ENCODE measurements at places on chromosomes 16 and 17. TPM values are rescaled to one million over a fixed set of nuclear protein-coding genes. Genes with fewer than 3 reads are reported as not detected.

DNA sequence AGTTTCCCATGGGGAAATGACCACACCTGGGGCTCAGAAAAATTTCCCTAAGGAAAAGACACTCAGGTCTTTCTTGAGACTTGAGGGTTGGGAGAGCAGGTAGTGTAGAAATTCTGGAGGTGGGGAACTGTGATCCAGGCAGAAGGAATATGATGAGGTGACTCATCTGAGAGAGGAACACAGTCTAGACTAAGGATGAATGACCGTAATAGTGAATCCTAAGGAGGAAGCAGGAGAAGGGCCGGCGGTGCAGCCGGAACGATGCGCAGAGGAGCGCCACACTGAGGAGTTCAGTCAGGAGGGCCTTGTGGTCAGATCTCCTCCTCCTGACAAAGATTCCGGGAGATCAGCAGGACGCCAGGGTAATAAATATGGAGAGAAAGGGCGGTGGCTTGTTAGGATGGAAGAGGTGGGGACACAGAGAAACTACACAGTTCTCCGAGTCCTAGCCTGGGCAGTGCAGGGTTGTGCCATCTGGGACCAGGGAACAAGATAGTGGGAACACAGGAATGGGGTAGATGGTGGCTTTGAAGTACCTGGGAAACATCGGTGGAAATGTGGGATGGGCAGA lies 135.6 kb downstream of the PARN start:
- H3K27me3 ChIP-seq: no peaks in the 10 kb centered on the region
- no peak for DNase-seq
- H3K4me1 ChIP-seq: no peaks in the 10 kb centered on the region
- no peak overlapping the region for H3K4me3 ChIP-seq
- no peak overlapping the region for H3K27ac ChIP-seq
- H3K36me3 ChIP-seq: no peaks in the 10 kb centered on the region

DNA sequence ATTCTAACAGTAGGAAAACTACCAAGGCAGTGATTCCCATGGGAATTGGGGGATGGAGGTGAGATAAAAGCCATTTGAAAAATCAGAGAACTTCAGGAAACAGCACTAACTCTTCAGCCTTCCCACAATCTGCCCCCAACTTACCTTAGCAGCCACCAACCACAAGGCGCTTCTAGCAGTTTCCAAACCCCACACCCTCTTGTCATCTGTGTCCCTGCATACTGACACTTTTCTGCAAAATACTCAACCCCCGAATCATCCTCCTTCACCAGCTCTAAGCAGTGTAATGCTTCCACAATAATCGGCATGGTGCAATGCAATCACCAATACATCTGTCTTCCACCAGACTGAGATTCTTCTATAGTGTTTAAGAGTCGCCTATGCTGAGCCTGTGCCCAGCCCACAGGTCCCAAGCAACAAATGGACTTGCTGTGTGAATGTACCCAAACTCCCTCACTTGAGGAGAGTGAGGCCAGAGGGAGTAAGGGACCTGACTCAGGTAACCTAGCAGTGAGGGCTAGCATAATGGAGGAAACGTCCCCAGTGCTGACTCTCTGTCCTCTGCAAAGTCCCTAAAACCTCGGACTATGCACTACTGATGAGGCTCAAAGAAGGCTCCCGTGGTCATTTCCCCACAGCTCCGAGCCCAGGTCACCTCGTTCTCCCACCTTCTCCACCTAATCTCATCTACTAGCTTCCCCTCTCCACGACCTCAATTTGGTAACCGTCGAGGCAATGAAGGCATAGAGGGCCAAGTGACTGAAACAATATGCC lies 943 bp downstream of the DYNC1LI2 start:
- peaks cover 16% of the 10 kb centered on the region for H3K4me1 ChIP-seq
- peaks cover 20% of the 10 kb centered on the region for H3K36me3 ChIP-seq
- H3K4me3 ChIP-seq: peak overlapping the region; percentile 86
- no peaks in the 10 kb centered on the region for H3K27me3 ChIP-seq
- H3K27ac ChIP-seq: peak overlapping the region; percentile 75

DNA sequence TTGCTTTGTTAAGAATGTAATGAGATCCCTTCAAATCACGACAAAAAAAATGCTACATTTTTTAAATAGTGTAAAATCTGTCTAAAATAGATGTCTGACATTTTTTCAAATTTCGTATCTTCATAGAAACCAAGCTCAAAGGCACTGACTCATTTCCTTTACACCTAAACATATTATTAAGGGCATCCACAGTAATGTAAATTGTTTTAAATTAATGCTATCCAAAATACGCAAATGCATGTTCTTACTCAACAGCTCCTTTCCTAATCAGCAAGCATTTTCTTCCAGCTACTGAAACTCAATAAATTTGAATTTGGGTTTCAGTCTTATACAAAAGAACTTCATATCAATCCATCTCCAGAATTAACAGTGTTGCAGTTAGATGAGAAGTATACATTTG lies 4.3 kb downstream of the C16orf87 start:
- H3K27ac ChIP-seq: no peak overlapping the region
- H3K36me3 ChIP-seq: peaks cover 8% of the 10 kb centered on the region
- H3K27me3 ChIP-seq: no peaks in the 10 kb centered on the region
- H3K4me3 ChIP-seq: no peak overlapping the region

GRCh38 chr17:44967907-44968224 lies 237 bp downstream of the C1QL1 start:
- H3K4me1 ChIP-seq: peaks cover 12% of the 10 kb centered on the region
- no peak overlapping the region for H3K4me3 ChIP-seq
- H3K27me3 ChIP-seq: peaks cover 24% of the 10 kb centered on the region
- DNase-seq: no peak
- H3K36me3 ChIP-seq: no peaks in the 10 kb centered on the region

GRCh38 chr16:74667255-74667700 lies 601 bp upstream of the RFWD3 start:
- H3K4me1 ChIP-seq: 0 out of 2 replicates have a peak, but pooled peaks cover 4% of the 10 kb centered on the region
- peak overlapping the region; percentile 13 for H3K27ac ChIP-seq
- peak overlapping the region; percentile 84 for H3K4me3 ChIP-seq

- DNase-seq: no peak
- H3K4me3 ChIP-seq: no peak overlapping the region
- H3K27me3 ChIP-seq: no peaks in the 10 kb centered on the region
- no peaks in the 10 kb centered on the region for H3K36me3 ChIP-seq
These were observed 6.3 kb upstream of the MAPK7 start for GRCh38 chr17:19372011-19372370.

GRCh38 chr16:64499211-64499610 lies 622.7 kb downstream of the CDH11 start:
- DNase-seq: no peak
- H3K36me3 ChIP-seq: no peaks in the 10 kb centered on the region
- no peak overlapping the region for H3K27ac ChIP-seq
- no peaks in the 10 kb centered on the region for H3K27me3 ChIP-seq

DNA sequence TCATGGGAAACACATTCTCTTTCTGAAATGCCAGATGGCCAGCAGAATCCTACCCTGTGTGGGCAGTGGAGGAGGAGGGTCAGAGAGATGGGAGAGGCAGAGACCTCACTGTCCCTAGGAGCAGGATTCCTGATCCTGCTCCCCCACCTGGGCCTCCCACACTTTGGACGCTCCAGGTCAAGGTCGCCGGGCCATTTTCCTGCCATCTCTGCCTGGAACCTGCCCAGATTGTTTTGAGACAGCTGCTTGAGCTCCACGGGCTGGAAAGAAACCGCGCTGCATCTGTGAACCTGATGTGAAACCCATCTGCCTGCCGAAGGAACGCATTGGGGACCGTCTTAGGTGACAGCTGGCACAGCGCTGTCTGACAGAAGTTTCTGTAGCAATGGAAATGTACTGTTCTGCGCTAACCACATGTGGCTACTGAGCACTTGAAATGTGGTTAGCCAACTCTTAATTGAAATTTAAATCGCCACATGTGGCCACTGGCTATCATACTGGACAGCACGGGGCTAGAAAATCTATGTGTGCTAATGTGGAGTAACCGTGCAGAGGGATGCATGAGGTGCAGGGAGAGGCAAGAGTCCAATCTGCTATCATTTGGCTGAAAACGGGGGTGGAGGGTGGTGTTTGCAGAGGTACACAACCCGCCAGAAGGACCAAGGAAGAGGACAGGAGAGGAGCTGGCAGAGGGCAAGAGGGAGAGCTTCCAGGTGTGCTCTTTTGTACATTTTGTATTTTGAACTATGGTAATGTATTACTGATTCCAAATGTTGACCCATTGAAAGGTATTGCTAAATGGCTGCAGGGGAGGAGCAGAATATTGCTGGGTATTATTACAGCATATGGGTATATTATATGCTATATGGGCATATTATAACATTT lies 15.4 kb upstream of the NUBP1 start:
- DNase-seq: no peak
- H3K36me3 ChIP-seq: no peaks in the 10 kb centered on the region
- H3K27me3 ChIP-seq: no peaks in the 10 kb centered on the region
- no peak overlapping the region for H3K4me3 ChIP-seq

GRCh38 chr17:491086-492021 lies 138.7 kb upstream of the RPH3AL start:
- peak overlapping the region; percentile 76 for H3K4me3 ChIP-seq
- H3K27me3 ChIP-seq: no peaks in the 10 kb centered on the region
- no peaks in the 10 kb centered on the region for H3K36me3 ChIP-seq

DNA sequence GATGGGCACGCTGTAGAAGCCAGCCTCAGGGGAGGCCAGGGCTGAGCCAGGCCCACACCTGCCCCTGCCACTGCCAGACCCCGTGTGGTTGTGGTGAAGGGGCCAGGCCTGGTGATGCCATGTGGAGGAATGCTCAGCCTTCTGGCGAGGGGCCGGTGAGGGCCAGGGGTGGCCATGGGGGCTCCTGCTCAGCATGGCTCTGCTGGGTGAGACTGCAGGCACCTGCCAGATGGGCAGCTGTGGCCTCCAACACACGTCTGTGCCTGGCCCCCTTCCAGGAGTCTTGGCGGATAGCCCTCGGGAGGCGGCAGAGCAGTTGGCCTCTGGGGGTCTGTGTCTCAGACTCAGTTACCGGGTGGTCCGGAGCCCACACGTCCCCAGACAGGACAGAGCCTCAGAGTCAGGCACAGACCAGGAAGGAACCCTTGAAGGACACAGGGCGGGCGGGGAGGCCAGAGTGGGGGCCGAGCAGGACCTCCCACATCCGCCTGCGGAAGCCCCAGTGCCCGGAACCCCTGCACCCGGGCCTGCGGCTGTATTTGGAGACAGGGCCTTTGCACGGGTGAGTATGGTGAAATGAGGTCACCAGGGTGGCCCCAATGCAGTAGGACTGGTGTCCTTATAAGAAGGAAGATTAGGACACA lies 22.5 kb upstream of the CHMP6 start:
- DNase-seq: no peak
- no peak overlapping the region for H3K27ac ChIP-seq
- no peaks in the 10 kb centered on the region for H3K36me3 ChIP-seq

GRCh38 chr16:58009856-58010416 lies 8.7 kb downstream of the USB1 start:
- H3K4me3 ChIP-seq: no peak overlapping the region
- DNase-seq: no peak
- 0 out of 2 replicates have a peak, but pooled peaks cover 8% of the 10 kb centered on the region for H3K4me1 ChIP-seq
- H3K27ac ChIP-seq: no peak overlapping the region

DNA sequence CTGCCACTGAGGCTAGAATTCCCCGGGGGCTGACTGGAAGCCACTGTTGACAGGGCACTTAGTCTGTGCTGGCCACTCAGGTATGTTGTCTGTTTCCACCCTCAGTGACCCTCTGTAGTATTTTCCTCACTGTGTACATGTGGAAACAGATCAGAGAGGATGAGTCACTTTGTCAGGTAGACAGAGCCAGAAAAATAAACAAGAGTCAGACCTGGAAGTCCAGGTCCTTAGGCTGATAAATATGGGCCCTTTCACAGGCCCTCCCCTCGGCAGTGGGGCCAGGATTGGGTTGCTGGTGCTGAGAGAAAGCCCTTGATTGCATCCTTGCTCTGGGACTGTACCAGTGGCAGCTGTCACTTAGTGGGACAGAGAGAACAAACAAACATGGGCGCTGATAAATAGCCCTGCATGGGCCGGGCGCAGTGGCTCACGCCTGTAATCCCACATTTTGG lies 21.3 kb downstream of the PGS1 start:
- H3K4me3 ChIP-seq: no peak overlapping the region
- no peak for DNase-seq
- H3K36me3 ChIP-seq: peaks cover 19% of the 10 kb centered on the region

GRCh38 chr17:28746611-28747050 lies 2.8 kb downstream of the TRAF4 start:
- peaks cover under 1% of the 10 kb centered on the region for H3K36me3 ChIP-seq
- no peak overlapping the region for H3K4me3 ChIP-seq
- peaks cover 21% of the 10 kb centered on the region for H3K4me1 ChIP-seq
- DNase-seq: no peak
- H3K27ac ChIP-seq: no peak overlapping the region

DNA sequence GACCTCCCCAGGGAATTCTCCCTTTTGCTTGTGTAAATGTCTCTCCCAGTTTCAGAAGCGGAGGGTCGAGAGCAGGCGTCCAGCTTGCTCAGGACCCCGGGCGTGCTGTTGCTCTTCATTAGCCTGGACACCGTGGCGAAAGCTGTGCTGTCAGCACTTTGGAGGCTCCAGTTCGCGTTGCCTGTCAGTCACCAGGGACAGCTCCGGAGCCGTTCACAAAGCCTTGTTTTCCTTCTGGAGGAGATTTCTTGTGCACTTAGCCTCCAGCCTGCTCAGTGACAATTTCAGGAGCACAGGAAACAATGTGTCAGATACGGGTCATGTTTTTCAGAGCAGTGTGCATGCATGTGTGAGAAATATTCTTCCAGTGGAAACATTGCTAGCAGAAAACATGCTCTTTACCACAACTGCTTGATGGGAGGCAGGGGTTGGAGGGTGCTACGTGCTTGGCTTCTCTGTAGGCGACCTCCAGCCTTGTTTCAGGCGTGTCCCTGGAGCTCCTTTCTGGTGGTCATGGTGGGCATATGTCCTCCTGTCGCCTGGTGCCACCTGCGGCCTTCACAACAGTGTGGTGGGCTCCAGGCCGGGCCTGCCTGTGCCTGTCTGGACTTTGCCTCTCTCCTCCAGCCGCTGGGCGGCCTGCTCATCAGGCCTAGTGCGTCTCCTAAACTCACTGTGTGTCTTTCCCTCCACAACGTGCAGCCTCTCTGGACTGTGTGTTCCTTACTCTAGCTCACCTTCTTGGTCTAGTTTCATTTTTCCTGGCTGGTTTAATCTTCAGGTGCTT lies 29.0 kb downstream of the ZNF750 start:
- H3K36me3 ChIP-seq: no peaks in the 10 kb centered on the region
- H3K4me1 ChIP-seq: no peaks in the 10 kb centered on the region
- no peak overlapping the region for H3K27ac ChIP-seq
- H3K4me3 ChIP-seq: no peak overlapping the region

GRCh38 chr17:31425282-31426040 lies 34.0 kb downstream of the RAB11FIP4 start:
- DNase-seq: no peak
- no peak overlapping the region for H3K4me3 ChIP-seq
- H3K27ac ChIP-seq: no peak overlapping the region
- no peaks in the 10 kb centered on the region for H3K36me3 ChIP-seq

Gene TBC1D3H
- not detected for total RNA-seq

Gene ANKRD40
- 35.5 TPM for total RNA-seq

Gene CAMKK1
- total RNA-seq: 5.1 TPM

Gene MARVELD3
- not detected for total RNA-seq

Gene COTL1
- total RNA-seq: 145 TPM

Gene SSH2
- total RNA-seq: 8.3 TPM

Gene ADAM11
- 0.22 TPM for total RNA-seq

Gene TRAF7
- 72.7 TPM for total RNA-seq

Gene CTRB2
- not detected for total RNA-seq

Gene SLC12A3
- not detected for total RNA-seq

Gene RARA
- 32.2 TPM for total RNA-seq

Gene XAF1
- total RNA-seq: 21.5 TPM

Gene ZFHX3
- 2.7 TPM for total RNA-seq

Gene APOBR
- not detected for total RNA-seq

Gene GSDMA
- not detected for total RNA-seq
